Cortex of kidney (tissue), 1 donor: ENCODE measurements at places on chromosomes 6 and 20.
A peak's percentile ranks its signal among the peaks of the same experiment; 100 is the strongest.

- no peak for DNase-seq
These were observed 106.9 kb downstream of the FAM50B start for GRCh38 chr6:3956054-3956453.

DNA sequence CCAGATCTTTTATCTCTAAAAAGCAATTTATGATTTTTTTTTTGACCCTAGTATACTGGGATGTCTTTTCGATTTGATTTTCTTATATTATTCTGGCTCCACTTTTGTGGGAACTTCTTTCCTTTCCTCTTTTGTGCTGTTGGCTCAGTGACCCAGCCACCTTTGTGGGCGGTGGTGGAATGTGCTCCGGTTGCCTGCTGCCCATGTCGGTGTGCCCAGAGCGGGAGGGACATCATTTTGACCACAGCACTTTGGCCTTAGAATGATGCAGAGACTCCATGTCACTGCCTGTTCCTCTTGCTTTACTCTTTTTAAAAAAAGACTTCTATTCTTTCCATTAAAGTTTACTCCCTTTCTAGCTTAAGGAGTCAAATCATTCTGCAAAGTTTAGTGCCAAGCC is 198.0 kb downstream of the FARS2 start:
- DNase-seq = no peak

GRCh38 chr6:35553315-35553714 is 40.6 kb upstream of the TULP1 start:
- DNase-seq = no peak

- no peak for DNase-seq
These were observed 383.9 kb downstream of the PLCB1 start for GRCh38 chr20:8515810-8516435.

- DNase-seq = no peak
These were observed 1.5 kb upstream of the STX16 start for GRCh38 chr20:58649288-58650180.

GRCh38 chr6:169983651-169984050 is 232.2 kb downstream of the ERMARD start:
- no peak for DNase-seq

DNA sequence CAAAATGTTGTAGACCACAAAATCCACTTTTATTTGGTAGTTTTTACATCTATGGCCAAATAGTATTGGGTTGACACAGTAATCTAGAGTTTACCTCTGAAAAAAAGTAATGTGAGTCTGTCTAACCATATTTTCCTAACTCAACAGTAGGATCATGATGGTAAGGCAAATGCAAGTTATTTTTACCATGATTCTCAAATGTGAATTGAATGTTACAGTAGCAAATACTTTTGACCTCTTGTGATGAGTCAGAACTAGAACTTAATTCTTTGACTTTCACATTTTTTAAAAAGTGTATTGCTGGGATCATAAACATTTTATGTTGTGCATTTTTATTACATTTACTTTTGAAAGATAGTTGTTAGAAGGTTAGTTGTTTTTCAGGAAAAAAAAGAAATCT is 22.0 kb downstream of the RNF146 start:
- no peak for DNase-seq

GRCh38 chr20:60034231-60035110 is 76.2 kb downstream of the CDH26 start:
- no peak for DNase-seq

DNA sequence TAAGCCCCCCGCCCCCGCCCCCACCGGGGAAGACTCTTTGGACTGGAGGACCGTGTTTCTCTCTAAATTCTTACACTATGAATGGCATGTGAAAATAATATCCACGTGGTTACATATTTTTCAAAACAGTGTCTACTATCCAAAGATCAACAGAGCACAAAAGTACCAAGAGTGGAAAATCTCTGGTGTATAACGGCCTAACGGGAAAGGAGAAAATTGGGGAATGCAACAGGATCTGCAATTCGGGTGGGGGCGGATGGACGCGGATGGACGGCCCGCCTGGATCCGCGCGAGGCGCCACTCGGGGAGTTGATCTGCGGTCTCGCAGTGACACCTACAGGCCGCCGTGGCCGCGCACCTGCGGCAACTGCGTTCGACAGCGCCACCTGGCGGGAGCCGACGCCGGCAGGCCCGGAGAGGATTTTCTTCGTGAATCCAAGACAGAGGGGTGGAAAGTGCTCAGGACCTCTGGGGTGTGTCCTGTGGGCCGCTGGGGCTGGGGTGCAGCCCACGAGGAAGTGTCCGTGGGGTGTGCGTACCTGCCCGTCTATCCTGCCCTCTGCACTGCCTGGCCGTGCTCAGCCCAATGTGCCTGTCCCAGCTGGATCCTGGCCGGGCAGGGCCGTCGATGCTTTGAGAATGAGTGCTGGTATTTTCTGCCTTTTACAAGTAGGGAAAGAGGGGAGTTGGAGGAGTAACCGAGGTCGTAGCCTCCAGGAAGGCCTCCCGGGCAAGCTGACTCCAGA is 18.6 kb downstream of the ANKRD60 start:
- DNase-seq = peak; percentile 42

GRCh38 chr6:138110229-138110628 is 3.0 kb upstream of the PERP start:
- DNase-seq = no peak

- no peak for DNase-seq
These were observed 5.1 kb upstream of the TCEA2 start for GRCh38 chr20:64057628-64058498.

DNA sequence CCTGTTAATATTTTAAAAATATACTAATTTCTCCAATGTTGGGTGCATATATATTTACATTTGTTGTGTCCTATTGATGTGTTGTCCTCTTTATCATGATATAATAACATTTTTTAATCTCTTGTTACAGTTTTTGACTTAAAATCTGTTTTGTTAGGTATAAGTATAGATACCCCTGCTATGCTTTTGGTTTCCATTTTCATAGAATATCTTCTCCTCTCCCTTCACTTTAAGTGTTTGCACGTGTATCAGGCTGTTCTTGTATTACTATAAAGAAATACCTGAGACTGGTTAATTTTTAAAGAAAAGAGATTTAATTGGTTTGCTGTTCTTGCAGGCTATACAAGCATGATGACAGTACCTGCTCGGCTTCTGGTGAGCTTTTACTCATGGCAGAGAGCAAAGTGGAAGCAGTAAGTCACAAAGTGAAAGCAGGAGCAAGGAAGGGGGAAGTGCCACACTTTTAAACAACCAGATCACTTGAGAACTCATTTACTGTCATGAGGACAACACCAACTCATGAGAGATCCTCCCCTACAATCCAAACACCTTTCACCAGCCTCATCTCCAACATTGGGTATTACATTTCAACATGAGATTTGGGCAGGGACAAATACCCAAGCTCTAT is 340.5 kb upstream of the SYNCRIP start:
- no peak for DNase-seq

GRCh38 chr6:21587961-21588480 is 5.5 kb upstream of the SOX4 start:
- no peak for DNase-seq

DNA sequence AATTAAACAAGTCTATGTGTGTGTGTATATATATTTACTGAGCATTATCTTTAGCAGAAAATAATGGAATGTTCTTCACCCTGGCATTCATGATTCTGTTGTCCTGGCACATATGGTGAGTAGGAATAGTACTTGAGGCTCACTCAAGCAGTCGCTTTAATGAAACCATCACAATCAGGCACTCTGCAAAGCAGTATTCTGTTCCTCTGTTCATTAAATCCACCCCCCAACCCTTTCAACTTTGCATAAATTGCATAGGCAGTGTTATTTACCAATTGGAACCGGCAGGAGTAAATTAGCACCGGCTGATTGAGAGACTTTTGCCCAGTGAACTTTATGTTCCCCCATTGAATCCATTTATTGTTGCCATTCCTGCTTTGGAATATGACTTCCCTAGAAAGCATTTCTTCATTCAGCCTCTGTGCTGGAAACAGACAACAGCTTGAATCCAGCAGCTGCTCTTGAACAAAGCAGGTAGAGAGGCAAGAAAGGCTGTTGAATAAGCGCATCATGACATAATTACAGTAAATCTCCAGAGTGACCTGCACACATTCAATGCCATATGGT is 268.0 kb upstream of the RNF217 start:
- no peak for DNase-seq

- no peak for DNase-seq
These were observed at the start of gene F13A1 for GRCh38 chr6:6319952-6320811. Gene F13A1, minus strand, starts transcription at chr6:6320662. Its CDS starts 1,998 bp downstream, at chr6:6318664.

DNA sequence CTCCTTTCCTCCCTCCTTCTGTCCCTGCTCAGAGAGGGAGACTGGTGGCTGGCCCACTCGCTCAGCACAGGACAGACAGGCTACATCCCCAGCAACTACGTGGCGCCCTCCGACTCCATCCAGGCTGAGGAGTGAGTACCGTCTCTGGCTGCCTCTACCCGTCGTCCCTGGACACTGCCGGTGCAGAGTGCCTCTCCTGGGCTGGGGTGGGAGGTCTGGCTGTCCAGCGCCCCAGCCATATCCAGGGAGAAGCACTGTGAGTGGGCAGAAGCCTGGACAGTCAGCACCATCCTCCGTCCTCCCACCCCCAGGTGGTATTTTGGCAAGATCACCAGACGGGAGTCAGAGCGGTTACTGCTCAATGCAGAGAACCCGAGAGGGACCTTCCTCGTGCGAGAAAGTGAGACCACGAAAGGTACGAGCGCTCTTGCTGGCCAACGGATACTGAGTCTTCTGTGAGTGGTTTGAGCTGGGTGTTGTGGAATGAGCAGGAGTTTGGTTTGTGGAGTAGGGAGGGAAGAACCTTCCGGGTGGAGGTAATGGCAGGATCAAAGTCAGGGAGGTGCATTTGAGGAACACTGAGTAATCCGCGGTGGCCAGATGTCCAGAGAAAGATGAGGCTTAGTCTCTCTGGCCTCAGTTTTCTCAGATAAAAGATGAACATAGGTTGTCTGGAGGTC is 48.1 kb downstream of the SRC start:
- no peak for DNase-seq

- DNase-seq = no peak
These were observed 19.5 kb downstream of the KATNA1 start for GRCh38 chr6:149628875-149629510.

- DNase-seq = no peak
These were observed 707.8 kb upstream of the FLRT3 start for GRCh38 chr20:15045246-15045645.

- DNase-seq = no peak
These were observed 15.1 kb upstream of the DEF6 start for GRCh38 chr6:35282472-35282871.

- no peak for DNase-seq
These were observed 15.3 kb upstream of the SIRPA start for GRCh38 chr20:1879934-1880333.

DNA sequence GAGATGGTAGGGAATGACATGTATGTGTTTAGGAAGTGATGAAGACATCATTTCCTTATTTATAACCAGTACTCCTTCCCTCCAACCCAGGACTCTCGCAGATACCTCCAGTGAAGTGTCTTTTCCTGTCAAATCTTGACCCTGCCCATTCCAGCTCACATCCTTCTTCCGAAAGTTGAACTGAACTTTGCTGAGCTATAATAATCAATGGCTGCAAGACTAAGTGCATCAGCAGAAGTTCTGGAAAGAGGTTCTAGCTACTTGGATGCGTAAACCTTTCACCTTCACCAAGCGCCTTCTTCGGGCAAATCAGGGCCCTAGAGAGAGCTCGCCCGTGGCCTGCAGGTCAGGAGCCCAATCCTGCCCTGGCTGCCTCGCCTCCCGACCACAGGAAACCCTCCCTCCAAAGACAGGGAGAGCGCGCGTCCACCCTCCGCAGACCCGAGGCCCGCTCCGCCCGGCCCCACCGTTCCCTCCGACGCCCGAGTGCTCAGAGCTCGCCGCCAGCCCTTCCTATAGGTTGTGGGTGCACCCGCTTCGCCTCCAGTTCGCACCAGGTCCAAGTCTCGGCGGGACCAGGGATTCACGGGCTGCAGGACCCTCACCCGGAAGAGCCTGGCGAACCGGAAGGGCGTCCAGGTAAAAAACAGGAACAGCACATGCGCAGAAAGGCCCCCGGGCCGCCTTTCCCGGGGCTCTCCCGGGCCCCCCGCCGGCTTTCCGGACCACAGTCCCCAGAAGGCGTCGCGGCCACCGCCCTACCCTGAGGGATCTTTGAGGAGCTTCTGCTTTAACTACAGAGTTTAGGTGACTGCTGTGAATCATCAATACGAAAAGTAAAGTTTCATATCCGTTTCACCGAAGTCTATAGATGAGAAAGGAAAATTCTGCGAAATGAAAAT is at the start of gene ZNF334:
TSS of gene ZNF334 (minus strand) at position 617 of the 902 bp plus-strand sequence. CDS start 1,457 bp downstream, outside the sequence.
- no peak for DNase-seq

- no peak for DNase-seq
These were observed 1729.5 kb downstream of the GRIK2 start for GRCh38 chr6:103122766-103123601.

GRCh38 chr6:40599555-40599954 is 12.4 kb upstream of the LRFN2 start:
- no peak for DNase-seq

DNA sequence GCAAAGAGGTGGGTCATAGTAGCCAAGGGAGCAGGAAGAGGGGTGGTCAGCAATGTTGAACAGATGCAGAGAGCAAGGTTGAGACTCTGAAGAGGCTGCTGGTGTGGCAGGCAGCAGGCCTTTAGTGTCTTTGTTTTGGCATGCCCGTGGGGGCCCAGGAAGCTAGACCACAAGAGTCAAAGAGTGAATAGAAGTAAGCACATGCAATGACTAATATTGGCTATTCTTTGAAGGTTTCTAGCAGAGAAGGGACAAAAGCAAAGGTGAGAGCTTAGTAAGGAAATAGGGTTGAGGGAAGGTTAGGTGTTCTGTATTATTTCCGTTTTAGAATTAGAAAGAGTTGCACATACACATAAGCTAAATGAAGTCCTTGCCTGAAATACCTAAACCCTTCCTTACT is 18.8 kb downstream of the TDRD6 start:
- no peak for DNase-seq

DNA sequence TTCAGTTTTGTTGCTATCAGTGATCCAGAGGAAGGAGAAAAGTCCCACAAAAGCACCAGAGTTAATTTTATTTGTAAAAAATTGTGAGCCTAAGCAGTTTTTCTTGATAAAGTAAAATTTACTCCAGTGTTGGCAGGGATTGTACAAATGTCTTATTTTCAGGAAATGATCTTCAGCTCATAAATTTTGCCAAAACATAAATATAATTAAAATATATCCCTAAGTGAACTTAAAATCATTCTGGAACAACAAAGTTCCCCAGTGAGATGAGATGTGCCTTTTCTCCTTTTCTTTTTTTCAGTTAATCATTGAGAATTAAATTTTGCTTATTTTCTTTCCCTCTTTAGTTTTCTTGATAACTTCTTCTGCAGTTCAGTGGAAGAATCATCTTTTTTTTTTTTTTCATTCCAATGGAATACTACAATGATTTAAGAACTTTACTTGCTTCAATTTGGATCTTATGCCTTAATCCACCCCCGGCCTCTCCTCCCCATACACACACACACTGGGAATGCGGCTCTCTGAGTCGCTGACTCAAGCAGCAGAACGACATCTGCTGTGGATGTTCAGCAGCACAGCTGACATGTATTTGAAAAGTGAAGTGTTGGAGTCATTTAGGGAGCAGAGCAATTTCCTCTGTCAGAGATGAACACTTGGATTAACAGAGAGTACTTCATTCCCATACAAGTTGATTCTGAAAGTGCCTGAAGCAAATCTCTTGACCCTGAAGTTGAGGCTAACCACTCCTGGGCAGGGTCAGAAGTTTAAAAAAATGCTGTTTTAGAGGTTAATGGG is 27.7 kb upstream of the LAMA4 start:
- no peak for DNase-seq
